G401 (cell line): ENCODE measurements at places on chromosomes 16 and 17.
A peak's percentile ranks its signal among the peaks of the same experiment; 100 is the strongest.

DNA sequence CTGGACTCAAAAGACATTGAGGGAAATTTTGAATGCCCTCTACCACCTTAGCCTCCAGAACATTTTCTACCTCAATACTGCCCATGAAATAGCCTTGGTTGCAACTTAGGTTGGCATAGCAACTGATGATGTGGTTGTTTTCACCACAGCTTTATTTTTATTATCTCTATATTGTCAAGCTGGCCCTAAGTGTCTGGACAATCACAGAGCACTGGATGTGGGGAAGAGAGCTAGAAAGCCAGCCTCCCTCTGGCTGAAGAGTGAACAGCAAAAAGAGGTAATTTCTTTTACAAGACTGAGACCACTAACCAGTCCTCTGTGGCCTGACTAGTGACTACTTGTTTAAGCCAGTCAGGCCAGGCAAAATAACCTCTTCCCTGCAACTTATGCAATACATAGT lies 159.6 kb downstream of the HS3ST2 start:
- DNase-seq = no peak

GRCh38 chr17:34384822-34385605 lies 22.0 kb upstream of the CCL1 start:
- DNase-seq = no peak

DNA sequence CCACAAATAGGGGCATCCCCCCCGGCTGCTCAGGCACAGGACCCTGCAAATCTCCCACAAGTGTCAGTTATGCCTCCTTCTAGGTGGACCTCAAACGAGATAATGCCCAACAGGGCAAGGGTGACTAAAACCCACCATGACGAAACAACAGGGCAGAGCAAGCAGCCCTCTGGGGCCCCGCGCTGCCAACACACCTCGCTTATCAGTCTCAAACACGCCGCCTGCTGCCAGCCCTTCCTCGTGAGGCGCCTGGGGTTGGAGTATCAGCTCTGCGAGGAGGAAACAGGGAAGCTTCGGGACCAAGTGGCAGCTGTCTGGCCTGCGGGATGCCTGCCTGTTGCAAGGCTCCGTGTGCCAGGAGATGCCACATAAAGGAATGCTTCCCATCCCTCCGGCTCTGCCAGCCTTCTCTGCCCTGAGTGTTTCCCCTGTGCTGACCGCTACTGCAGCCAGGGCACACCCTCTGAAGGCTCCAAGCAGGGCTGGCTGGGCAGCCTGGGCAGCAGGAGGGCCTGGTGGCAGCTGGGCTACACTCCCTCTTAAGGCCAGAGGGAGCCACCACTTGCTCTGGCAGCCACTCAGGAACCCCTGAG lies 2.5 kb downstream of the SMIM5 start:
- DNase-seq = peak; percentile 97

- no peak for DNase-seq
These were observed 100.6 kb downstream of the STXBP4 start for GRCh38 chr17:55068862-55069811.

- no peak for DNase-seq
These were observed 13.7 kb upstream of the TRPV3 start for GRCh38 chr17:3571043-3571900.

DNA sequence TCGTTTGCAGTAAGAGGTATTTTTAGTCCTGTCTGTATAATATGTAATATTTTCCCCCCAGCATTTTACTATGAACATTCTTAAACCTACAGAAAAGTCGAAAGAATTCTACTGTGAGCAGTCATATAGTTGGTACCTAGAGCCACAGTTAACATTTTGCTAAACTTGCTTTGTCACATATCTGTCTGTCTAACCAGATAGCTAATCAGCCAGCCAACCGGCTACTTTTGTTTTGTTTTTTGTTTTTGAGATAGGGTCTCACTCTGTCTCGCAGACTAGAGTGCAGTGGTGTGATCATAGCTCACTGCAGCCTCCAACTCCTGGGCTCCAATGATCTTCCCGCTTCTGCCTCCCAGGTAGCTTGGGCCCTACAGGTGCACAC lies 73.3 kb downstream of the ABCC1 start:
- no peak for DNase-seq

DNA sequence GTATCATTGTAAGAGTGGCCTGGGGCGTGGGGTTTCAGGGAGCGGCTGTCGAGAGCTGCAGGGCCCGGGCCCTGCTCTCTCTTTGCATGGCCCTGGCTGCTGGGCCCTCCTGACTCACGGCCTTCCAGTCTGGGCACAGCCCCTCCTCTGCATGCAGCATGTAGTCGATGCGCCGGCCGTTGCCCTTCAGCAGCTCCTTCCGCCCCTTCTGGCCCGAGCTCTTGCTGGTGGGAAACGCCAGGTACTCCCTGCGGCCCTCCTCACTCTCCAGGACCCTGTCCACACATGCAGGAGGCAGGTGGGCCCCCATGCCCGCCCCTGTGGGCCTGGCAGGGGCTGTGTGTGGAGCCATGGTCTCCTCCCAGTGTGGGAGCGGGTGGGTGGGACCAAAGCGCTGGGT lies 50.7 kb downstream of the PRMT7 start:
- DNase-seq = no peak
